ENCODE measurements at places on chromosomes 2 and 18.

DNA sequence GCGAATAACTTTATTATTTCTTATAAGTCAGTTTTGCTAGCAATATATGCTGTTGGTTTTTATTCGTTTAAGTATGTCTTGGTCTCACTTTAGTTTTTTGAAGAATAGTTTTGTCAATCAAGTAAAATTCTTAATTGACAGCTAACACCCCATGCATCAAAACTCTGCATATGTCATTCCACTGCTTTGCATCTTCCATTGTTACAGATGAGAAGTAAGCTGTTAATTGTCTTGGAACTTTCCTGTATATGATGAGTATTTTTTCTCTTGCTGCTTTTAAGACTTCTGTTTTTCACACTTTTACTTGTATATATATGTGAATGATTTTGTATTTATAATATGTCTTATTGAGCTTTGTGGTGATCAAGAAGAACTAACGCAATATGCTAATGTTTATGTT, 1048.4 kb downstream of the CNTNAP5 start:
- DNase-seq = no peak

DNA sequence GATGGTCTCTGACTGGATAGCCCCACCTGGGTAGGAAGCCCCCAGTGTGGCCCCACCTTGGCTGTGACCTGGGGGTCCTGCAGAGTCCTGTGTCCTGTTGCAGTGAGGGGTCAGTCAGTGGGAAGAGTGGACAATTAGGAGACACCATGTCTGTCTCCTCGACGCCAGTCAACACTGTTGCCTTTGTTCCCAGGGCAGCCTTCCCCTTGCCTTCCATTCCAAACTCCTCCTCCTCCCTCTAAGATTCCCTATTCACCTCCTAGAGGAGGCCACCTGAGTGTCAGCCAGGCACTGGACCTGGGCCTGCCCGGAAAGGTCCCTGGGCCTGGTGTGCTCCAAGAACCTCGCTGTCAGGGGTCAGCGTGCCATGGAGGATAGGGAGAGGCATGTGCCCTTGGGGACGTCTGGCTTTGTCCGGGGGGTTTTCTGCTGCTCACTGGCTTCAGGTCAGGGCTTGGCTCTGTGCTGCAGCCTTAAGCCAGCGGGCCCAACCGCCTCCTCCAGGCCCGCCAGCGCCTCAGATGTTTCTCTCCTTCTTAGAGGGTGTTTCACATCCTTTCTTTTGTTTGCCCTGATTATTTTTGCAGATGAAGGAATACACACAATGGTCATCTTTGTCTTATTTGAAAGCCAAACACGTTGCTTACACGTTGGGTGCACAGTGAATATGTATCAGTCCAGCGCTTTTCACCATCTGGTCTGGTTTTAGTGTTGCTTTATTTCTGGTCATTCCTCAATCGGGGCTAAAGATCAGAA, 68.9 kb downstream of the HPCAL1 start:
- no peak for DNase-seq

GRCh38 chr2:152588998-152589397, 128.3 kb downstream of the PRPF40A start:
- no peak for DNase-seq

GRCh38 chr2:58640042-58640441, 398.9 kb upstream of the FANCL start:
- DNase-seq = no peak

DNA sequence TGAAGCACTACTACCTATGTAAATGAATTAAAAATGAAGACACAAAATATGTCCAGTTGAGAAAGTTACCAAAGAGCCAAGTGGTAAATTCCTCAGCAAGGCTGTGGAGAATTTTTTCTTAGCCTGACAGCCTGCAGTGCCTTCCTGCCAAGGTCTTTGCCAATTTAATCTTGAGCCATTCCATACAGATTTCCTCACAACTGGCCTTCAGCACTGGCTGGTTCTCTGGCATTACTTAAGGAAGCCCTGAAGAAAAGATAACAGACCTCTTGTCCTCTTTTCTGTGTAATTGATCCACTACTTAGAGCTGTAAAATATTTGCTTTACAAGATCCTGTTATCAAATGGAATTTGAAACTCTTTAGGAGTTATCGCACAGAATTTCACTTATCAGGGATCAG, 334.2 kb upstream of the LRRTM1 start:
- DNase-seq = no peak

DNA sequence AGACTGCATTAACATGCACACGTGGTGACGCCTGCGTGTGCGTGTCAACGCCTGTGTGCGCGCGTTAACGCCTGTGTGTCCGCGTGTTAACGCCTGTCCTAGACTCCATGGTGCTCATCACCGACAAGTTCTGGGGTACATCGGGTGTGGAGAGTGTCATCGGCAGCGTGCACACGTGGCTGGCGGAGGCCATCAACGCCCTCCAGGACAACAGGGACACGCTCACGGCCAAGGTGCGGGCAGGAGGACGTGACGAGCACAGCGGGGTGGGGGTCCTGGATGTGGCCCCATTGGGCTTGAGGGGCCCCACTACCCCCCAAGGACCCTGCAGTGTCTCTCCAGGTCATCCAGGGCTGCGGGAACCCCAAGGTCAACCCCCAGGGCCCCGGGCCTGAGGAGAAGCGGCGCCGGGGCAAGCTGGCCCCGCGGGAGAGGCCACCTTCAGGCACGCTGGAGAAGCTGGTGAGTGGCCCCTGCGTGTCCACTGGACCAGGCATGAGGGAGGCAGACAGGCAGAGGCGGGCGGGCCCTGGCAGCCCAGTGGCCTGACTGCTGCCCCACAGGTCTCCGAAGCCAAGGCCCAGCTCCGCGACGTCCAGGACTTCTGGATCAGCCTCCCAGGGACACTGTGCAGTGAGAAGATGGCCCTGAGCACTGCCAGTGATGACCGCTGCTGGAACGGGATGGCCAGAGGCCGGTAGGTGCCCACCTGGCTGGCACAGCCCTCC, 29.2 kb downstream of the GPC1 start:
- no peak for DNase-seq

DNA sequence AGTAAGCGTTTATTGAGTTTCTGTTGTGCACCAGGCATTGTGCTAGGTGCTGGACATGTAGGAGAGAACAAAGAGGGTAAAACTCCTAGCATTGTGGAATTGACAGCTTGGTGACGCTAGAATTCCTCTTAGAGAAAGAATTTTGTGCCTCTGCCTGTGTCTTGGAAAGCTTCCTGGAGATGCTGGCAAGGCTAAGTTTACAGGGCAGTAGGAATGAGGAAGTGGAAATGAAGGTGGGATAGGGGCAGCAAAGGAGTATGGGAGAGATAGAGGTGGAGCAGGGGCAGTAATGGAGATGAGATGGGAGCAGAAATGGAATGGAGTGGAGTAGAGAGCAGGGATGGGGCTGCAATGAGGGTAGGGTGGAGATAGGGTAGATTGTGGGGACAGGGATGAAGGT, 29.8 kb downstream of the GPR39 start:
- DNase-seq = no peak

GRCh38 chr2:197839856-197840255, 35.5 kb downstream of the PLCL1 start:
- no peak for DNase-seq

DNA sequence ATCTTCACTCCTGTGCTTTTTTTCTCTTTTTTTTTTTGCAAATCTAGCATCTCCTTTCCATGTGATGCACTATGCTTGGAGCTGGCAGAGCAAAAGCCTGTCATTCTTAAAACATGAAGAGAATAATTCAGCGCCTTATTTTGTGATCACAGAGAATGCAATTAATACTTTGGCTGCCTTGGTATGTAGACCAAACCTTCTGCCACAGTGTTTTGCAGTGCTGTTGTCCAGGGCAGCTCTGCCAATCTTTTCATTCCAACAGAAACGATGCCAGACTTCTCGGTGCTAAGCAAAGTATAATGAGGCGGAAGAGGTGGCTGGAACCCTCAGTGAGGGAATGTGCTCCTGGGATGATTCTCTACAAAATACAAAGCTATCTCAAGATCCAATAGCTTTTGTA, 25.6 kb downstream of the BCL2 start:
- DNase-seq = no peak

- DNase-seq = peak; percentile 72
Observed at GRCh38 chr18:34222307-34223163, 2.2 kb downstream of the NOL4 start.

- DNase-seq = no peak
Observed at GRCh38 chr18:35406666-35407065, 29.5 kb upstream of the ZNF396 start.

DNA sequence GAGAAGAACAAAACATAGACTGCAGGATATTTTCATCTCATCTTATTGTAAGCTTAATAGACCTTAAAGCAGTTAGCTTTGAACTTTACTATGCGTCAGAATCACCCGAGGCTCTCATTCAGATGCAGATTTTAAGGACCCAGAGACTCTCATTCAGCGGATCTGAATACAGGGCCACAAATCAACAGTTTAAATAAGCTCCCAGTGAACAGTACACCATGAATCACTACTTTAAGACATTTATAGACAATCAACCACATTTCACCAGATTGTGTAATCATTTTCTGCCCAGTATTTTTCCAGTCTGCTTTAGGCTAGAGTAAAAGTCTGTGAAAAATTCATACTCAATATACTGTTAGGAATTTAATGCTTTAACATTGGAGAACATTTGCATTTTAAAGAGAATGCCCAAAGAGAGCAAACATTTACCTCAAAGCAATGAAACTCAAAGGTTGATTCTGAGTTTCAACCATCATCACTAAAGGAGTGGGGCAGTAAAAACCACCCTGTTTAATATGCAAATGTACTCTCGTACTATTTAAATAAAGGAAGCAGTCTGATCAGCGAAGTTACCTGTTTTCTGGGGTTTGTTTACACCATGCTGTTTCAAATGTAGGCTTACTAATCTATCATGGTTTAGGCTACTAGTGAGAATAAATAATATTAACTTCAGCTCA, 11.0 kb upstream of the ALPK2 start:
- DNase-seq = no peak

DNA sequence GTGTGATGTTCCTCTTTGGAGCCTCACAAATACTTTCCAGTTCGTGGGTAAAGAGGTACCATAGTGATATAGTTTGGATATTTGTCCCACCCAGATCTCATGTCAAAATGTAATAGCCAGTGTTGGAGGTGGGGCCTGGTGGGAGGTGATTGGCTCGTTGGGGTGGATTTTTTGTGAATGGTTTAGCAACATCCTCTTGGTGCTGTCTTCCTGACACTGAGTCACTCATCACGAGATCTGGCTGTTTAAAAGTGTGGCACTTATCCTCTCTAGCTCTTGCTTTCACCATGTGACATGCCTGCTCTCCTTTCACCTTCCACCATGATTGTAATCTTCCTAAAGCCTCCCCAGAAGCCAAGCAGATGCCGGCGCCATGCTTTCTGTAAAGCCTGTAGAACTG, 3.0 kb upstream of the CCDC93 start:
- DNase-seq = no peak

DNA sequence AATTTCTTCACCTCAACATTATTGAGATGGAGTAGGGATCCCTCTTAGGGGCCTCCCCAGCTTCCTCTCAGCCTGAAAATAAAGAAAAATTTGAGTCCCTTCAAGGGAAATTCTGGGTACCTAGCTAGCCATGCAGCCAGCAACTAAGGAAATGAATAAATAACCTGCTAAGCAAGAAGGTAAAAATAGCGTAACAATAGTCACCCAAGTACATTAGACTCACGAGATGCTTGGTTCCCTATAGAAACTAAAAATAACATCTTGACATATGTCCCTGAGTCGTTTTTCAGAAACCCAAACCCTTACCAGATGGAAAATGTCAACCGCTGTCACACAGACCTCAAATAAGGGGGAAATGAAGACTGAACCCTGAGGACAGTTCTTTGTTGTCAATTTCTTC, 51.9 kb downstream of the CACNB4 start:
- DNase-seq = no peak

GRCh38 chr2:46320141-46320567, 22.9 kb downstream of the EPAS1 start:
- no peak for DNase-seq

DNA sequence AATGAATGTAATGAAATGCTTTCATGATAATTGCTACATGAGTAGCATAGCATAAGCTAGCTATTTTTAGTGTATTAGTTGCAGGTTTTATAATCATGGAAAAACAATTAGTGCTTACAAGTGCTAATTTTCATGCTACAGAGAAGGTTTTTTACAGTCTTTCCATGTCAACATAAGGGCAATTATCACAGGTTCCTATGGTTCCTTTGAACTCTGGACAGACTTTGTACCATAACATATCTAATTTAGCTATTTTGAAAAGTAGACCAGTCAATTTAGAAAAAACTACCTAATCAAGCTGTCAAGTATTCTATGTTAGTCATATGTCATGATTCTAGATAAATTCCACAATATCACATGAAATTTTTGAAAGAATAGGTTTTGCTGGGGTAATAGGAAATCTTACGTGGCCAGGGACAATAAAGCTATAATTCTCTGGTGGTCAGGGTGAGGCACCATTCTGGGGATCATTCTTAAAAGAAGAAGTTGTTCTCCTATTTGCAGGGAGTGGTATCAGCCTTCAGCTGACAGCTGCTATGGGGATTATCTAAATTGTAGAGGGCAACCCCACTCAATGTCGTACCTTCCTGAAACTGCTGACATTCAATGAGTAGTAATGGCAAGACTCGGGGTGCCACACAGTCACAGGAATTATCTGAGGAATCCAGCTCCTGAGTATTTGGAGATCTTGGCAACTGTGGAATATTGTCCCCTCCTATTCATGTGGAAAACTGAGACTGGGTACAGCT, 724.0 kb upstream of the LINC00305 start:
- no peak for DNase-seq

DNA sequence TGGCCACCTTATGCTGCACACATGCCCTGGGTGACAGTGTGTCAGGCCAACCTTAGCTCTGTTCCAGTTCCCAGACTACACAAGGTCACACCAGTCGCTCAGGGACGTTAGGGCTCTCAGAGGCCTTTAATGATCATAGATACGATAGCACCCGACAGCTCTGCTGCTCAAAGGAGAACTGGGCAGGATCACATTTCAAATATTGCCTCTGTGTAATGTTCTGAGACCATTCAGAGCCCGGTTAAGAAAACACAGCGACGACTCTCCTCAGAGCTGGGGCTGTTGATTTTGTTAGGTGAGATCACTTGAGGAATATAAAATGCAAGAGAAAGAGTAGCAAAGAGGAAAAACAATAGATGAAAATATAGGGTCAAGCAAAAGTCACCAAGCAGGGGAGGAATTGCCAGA, 166.6 kb upstream of the TANK start:
- DNase-seq = no peak

GRCh38 chr2:42794271-42795046, 2.1 kb upstream of the HAAO start:
- DNase-seq = no peak

GRCh38 chr18:42113529-42114191, 158.6 kb downstream of the PIK3C3 start:
- no peak for DNase-seq

GRCh38 chr2:43397411-43397810, 171.0 kb upstream of the ZFP36L2 start:
- DNase-seq = no peak

GRCh38 chr18:68742206-68742605, 27.3 kb upstream of the TMX3 start:
- DNase-seq = no peak

- no peak for DNase-seq
Observed at GRCh38 chr2:181463588-181463987, 6.4 kb downstream of the ITGA4 start.

DNA sequence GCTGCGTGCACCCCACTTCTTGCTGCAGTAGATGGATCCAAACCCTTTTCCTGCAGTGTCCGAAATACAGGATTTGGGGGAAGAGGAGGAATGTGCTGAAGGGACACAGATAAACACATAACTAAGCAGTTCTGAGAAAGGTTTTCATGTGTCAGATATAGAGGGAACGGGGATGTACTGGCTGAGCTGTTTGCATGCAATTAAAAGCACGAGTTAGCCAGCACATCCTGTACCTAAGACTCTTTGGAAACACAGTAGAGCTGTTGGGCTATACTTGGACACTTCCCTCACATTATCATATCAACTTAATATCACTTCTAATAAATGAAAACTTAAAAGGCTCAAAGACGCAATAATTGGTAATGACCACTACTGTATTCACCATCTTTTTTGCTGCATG, 377.4 kb downstream of the XIRP2 start:
- no peak for DNase-seq
